AG09319 (cell line): ENCODE measurements at places on chromosomes 5 and 9.

DNA sequence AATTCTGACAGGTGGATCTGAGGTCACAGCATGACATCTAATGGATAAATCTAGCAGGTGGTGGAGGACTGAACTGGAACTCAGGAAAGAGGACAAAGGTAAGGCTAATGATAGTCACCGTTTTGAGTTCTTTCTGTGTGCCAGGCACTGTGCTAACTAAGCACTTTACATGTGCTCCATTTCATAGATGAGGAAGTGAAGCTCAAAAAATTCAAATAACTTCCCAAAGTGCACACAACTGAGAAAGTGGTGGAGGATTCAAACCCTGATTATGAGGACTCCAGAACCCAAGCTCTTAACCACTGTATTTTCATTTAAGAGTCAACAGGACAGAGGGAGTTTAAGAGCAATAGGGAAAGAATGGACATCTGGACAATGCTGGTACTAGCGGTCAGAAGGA is 7.1 kb upstream of the DELE1 start:
- no peak for DNase-seq

- no peak for DNase-seq
Observed at GRCh38 chr5:95899006-95899405, 62.6 kb downstream of the ELL2 start.

GRCh38 chr9:90088434-90088833 is 483.6 kb downstream of the GADD45G start:
- no peak for DNase-seq

DNA sequence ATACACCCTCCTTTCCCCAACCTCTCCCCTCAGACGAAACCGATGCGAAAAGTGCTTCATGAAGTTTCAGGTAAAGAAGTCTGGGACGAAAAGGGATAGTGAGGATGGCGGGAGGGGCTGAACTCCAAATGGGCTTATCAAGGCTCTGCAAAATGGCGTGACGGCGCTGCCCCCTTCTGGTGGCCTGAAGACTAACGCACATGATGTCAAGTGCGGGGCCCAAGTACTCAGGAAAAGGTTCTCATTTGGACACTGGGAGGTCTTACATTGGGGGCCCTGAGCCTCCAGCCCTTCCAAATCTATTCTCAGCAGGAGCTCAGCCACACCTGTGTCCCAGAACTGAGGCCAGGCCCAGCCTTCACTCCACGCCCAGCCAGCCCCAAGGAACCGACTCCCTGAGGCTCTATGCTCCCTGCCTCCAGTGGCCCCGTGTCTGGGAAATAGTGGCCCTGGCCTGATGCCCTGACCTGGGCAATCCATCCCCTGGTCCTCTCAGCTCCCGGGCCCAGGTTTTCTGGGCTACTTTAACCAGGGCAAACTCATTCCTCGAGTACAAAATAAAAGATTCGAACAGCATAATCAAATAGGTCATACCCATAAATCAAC is 119.9 kb downstream of the KCNIP1 start:
- peak; percentile 5 for DNase-seq

DNA sequence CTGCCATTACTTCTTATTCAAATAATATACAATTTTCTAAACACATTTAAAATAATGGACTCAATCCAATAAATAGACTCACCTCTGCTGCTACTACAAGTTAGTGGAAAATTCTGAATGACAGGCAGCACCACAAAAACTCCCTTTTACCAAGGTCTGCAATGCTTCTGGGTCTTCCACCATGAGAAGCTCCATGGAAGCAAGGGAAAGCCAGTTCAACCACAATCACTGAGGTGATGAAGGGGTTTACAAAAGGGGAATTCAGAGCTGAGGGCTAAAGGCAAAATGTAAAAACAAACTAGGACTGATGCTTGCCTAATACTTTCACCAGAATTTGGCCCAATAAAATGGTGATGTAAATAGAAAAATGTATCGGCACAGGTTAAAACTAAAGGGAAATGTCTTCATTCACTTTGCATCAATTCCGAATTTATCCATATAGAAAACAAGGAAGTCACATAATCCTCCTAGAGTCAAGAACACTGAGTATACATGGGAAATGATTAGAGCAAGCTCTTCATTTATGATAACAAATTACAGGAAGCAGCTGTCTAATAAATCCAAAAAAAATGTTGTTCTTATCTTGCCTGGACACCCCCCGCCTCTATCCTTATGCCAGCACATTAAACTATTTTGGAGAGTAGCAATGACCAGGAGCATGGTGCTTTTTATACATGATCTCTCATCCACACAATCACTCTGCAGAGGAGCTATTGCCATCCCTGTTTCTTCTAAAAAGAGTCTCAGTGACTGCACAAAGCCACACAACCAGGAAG is 66.3 kb upstream of the NFIB start:
- DNase-seq = no peak

GRCh38 chr5:147887026-147887627 is 8.6 kb downstream of the SCGB3A2 start:
- DNase-seq = no peak

GRCh38 chr9:1051584-1052275 is 1.6 kb downstream of the DMRT2 start:
- DNase-seq = no peak

DNA sequence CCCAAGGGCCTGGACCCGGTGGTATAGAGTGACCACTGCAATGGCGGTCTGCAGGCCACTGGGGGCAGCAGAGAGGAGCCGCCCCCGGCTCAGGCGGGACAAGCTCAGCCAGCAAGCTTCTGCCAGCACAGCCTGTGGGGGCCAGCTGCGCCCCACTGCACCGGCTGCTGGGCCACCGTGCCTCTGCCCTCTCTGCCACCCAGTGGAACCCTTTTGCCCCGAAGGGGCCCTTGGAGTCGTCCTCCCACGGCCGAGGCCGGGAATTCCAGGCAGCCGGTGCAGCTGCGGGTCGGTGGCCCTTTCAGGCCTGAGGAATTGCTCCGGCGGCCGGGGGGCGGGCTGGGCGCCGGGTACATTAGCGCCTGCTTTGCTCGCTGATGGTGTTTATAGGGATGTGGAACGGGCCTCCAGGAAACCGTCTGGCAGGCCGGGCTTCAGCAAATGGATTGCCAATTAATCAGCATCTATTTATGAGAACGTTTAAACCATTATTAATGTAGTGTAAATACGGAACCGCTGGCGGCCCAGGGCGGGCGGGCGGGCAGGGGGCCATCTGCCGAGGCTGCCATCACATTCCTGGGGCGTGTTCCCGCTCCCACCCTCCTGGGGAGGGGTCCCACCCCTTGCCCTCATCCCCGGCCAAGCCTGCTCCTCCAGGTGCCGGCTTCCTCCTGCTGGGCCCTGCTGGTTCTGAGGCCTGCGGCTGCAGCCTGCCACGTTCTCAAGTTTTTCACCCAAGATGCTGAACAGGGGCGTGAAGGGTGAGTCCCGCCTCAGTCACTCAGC is 127.4 kb downstream of the BARX1 start:
- DNase-seq = peak; percentile 10

DNA sequence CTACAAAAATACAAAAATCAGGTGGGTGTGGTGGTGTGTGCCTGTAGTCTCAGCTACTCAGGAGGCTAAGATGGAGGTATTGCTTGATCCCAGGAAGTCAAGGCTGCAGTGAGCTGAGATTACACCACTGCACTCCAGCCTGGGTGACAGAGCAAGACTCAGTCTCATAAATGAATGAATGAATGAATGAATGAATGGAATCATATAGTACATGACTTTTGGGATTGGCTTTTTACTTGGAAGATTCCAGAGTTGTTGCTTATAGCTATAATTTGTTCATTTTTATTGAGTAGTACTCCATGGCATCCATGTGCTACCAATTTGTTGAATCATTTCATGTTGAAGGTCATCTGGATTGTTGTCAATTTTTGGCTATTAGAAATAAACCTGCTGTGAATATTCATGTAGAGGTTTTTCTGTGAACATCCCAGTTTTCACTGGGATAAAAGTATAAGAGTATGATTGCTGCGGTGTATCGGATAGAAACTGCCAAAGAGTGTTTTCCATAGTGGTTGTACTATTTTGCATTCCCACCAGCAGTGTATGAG is 19.9 kb downstream of the ERBIN start:
- no peak for DNase-seq

GRCh38 chr5:109917966-109918365 is 228.2 kb downstream of the MAN2A1 start:
- DNase-seq = peak; percentile 23

GRCh38 chr5:163580516-163580915 is 75.1 kb downstream of the MAT2B start:
- DNase-seq = no peak

- DNase-seq = no peak
Observed at GRCh38 chr5:9387879-9388278, 158.0 kb downstream of the SEMA5A start.

DNA sequence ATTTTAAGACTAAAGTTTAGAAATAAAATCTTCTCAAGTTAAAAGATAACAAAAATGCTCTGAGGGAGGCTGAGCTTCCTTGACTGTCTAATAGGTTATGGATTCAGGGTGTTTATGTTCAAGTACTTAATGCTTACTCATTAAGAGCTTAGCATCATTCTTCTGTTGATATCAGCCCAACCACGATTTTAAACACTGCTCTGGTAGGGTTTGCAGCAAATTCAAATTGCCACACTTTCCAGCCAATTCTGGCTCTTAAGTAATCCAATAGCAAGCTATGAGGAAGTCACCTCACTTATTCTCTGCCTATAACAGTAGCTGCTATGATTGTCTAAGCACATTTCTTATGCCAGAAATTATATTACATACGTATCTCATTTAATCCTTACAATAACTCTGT is 191.0 kb upstream of the KIF2A start:
- DNase-seq = peak; percentile 22

- DNase-seq = no peak
Observed at GRCh38 chr9:19732441-19732951, 56.3 kb downstream of the SLC24A2 start.

- no peak for DNase-seq
Observed at GRCh38 chr5:33479311-33479710, 38.5 kb downstream of the TARS1 start.

GRCh38 chr5:165928971-165929370 is 2362.5 kb upstream of the WWC1 start:
- no peak for DNase-seq

DNA sequence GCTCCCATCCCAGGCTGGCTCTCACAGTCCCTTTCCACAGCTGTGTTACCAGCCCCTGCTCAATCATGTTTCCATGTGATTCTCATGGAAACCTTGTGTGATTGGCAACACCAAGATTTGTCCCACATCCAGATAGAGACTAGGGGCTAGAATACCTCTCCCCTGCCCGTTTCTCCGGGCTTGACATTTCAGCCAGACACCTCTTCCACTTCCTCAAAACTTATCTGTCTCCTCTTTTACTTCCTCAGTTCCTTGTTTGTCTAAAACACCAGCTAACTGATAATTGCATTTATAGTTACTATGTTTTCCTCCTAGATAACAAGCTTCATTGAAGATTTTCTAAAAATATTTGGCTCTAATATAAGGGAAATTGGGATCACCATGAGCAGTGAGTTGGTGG is 16.6 kb upstream of the KCNMB1 start:
- DNase-seq = no peak

- no peak for DNase-seq
Observed at GRCh38 chr9:124707666-124708065, 63.4 kb downstream of the NR6A1 start.

- DNase-seq = no peak
Observed at GRCh38 chr9:127934986-127935385, 2.7 kb downstream of the DPM2 start.

- DNase-seq = no peak
Observed at GRCh38 chr9:86356871-86357866, 3.0 kb upstream of the TUT7 start.

DNA sequence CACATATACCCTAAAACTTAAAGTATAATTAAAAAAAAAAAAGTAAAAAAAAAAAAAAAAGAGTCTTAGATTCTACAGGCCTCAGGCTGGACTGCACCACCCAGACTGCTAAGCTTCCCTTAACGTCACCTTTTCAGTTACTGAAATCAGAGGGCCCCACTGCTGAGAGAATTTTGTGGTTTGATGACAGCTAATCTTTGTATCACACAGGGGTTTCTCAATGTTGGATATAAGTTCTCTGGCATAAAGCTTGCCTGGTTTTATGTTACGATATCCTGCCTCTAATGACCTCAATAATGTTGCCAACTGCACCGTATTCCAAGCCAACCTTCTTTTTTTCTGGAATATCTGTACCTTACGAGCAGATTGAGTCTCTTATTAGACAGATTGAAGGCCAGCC is 43.1 kb upstream of the C6 start:
- no peak for DNase-seq

GRCh38 chr5:73485715-73486114 is 12.5 kb upstream of the BTF3 start:
- no peak for DNase-seq

- DNase-seq = no peak
Observed at GRCh38 chr9:124475158-124475867, 25.1 kb downstream of the ADGRD2 start.

GRCh38 chr9:99003308-99003707 is 59.6 kb downstream of the COL15A1 start:
- no peak for DNase-seq

DNA sequence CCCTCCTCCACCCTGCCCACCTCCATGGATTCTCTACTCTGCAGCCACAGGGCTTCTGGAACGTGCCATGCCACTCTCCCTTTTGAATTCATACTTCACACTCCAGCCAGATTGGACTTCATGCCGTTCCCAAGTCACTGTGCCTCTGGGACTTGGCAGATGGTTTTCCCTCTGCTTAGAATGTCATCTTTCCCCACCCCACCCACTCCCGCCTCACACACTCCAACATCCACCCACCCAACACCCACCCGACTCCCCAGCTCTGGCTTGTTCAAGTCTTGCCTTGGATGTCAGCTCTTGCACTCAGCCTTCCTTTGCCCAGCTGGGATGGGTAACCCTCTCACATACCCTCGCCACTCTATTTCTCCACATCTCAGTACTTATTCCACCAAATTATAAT is 142.1 kb upstream of the DHFR start:
- DNase-seq = no peak

DNA sequence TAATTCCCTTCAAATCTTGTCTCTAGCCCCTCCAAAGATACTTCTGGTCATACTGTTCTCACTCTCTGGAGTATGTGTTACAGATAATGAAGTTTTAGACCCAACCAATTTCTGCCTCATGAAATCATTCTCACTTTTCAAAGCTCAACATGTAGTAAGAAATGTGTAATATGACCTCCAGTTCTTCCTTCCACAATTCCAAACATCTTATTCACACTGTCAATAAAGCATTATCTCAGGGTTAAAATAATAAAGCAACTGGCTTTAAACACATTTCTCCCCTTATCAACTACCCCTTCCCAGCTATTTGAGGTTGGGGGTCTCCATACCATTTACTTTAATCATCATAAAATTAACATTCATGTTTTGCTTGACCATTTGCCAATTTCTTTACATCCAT is 654.1 kb downstream of the RAB3C start:
- DNase-seq = no peak

GRCh38 chr5:90133941-90134340 is 275.6 kb downstream of the CETN3 start:
- no peak for DNase-seq

- no peak for DNase-seq
Observed at GRCh38 chr5:160242145-160242544, 12.8 kb downstream of the FABP6 start.

GRCh38 chr9:34454571-34455065 is 3.8 kb downstream of the FAM219A start:
- no peak for DNase-seq
